ENCODE measurements at places on chromosomes 6 and 20. TPM values are rescaled to one million over a fixed set of nuclear protein-coding genes. Genes with fewer than 3 reads are reported as not detected.

The HLA-DQB1 gene
- polyA plus RNA-seq, result 4.9 TPM

DNA sequence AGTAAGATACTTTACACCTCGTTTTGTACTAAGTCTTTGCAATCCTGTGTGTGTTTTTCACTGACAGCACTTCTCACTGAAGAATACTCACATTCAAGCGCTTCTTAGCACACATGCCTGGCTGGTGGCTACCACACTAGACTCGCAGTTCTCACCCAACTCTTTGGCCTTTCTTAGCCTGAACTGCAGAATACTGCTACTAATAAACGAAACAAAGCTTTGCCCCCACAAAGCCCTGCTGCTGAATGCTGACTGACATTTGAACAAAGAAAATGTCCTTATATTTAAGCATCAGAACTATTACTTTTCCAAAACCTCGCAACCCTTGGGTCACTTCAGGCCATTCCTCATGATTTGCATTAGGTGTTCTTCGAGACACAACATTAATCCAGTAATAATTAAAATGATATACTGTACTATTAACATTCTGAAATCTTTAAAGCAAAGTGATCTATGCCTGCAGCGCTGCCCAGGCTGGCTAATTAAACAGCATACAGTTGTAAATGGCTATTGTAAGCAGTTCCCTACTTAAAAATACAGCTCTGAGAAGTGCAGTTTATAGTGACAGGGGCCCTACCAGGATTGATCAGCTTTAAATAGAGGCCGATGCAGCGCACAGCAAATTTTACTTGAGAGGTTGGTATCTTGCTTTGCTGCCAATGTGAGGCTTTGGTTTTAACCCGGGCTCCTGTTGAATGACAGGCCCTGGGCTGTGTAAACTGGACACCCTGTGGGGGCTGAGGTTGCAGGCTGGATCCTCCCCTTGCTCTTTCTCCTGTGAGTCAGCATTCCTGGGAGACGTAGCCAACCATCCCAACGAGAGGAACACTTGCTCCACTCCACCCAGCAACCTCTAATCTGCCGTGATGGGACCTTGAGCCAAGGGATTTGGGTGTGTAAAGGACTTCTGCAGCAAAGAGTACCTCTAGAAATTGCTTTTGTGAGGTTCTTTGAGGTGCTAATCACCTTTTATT is 899.0 kb downstream of the TFAP2A start:
- H3K27me3 ChIP-seq, result no peaks in the 10 kb centered on the region
- DNase-seq, result no peak
- H3K4me1 ChIP-seq, result no peaks in the 10 kb centered on the region
- H3K27ac ChIP-seq, result no peak overlapping the region
- H3K36me3 ChIP-seq, result no peaks in the 10 kb centered on the region
- H3K4me3 ChIP-seq, result no peak overlapping the region

The ZSCAN23 gene
- polyA plus RNA-seq, result 5.0 TPM

- H3K4me3 ChIP-seq, result no peak overlapping the region
- no peaks in the 10 kb centered on the region for H3K36me3 ChIP-seq
- H3K4me1 ChIP-seq, result peaks cover 19% of the 10 kb centered on the region
- H3K27me3 ChIP-seq, result peaks cover 26% of the 10 kb centered on the region
- H3K27ac ChIP-seq, result no peak overlapping the region
- DNase-seq, result no peak
Observed at GRCh38 chr6:56951049-56951831, 3.7 kb upstream of the BEND6 start.
